ENCODE measurements at places on chromosomes 4 and X.

DNA sequence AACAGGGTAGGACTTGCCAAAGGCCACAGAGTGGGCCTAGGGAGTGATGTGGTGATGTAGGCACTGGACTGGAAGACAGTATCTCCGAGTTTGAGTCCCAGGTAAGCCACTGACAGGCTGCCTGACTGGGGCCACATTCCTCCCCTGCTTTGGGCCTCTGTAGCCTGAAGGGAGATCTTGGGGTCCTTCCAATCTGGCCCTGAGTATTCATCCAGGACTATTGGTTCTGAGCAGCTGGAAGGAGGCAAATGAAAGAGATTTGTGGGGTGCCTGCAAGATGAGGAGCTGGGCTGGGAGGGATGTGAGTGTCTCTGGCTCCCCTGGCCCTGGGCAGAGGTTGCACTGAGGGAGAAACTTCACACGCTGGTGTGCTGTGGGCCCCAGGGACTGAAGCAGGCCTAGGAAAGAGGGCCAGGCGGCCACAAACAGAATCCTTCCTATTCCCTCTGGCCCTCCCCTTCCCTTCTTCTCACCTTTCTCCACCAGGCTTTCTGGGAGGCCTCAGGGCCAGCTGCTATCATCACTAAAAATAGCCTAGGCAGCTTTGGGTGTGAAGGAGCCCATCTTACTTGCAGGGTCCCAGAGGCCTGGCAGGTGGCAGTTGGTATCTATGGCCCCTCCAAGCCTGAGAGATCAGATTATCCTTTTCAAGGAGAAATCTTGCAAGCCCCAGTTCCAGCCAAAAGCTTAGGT, 70.1 kb downstream of the PJA1 start:
- peak; percentile 56 for DNase-seq

- no peak for DNase-seq
Observed at GRCh38 chr4:41241919-41242318, 14.8 kb upstream of the UCHL1 start.

DNA sequence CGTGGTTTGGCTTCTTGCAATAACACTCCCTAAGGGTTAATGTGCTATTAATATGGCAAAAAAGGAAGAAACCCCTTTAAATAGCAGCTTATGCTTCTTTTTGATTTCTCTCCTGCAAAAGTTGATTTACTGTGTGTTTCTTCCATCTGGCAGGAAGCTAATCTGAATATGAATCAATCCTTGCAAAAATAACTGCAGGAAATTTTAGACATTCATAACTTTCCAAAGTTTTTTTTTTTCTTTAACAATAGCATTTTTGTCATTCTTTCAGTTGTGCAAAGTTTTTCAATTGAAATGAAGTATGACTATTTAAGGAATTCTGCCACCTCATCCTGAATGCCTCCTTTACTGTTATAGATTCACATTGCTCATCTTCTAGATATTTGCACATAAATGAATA, 115.6 kb downstream of the SPANXA1 start:
- DNase-seq, result peak; percentile 2

GRCh38 chrX:107626481-107626880, 1.8 kb upstream of the PRPS1 start:
- no peak for DNase-seq

DNA sequence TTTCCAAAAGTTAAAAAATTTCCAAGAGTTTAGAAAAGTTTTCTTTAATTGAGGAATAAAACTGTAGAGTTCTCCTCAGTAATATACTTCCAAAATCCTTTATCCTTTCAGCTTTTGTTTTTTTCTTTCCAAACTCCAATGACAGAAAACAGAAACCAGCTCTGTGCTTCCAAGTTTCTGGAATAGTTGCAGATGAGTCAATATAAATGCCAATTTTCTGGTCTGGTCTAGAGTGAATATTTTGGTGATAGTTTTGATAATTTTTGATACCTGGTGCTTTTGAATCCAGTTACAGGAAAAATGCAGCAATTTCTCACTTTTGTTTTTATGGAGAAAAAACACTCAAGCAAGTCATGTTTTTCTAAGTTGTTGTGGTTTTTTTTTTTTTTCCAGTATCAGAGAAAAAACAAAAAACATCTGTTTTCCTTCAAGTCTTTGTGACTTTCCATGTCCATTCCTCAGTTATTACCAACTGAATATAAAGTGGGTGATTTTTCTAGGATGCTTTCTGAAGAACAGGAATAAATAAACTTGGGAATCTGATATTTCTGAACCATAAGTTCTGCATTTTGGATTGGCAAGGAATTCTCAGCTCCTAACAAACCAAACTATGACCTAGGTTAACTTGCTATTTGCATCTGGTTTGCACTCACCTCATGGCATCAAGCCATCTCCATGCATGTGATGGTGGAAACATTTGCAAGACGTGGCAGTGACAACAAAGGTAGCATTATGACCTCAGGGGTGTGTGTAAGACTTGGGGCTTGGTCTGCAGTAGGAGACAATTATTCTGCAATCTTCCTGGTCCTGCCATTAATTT, 139.1 kb downstream of the VEGFC start:
- DNase-seq, result peak; percentile 61

DNA sequence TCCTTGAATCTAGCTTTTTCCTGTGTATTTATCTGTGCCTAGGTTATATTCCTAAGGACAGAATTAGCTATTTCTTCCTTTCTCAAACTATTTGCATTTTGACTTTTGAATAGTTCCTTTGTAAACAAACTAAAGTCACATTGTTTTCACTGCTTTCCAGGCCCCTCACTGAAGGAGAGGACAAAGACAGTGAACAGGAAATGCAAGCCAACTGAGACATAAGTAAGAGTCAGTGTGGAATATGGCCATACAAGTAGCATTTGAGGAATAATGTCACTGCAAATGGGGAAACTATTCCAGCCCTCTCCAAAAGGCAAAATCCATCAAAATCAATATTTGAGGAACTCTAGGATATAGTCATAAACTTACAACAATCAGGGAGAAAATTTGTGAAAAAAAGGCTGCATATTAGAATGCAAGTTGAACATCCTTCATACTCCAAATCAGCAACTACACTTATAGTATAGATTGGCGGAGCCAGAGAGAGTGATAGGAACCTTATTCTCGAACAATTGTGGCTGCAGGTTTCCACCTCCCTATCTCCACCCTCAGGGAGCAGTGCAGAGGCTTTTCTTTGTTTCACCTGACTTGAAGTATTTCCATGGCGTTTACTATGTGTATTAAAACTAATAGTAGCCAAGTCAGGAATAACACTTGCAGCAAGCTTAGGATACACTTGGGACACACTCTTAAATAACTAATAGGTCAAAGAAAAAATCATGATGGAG, 1110.4 kb upstream of the ADGRL3 start:
- DNase-seq, result no peak

- DNase-seq, result no peak
Observed at GRCh38 chr4:4320528-4320927, 30.5 kb downstream of the ZBTB49 start.

GRCh38 chr4:73051625-73052024, 17.9 kb downstream of the COX18 start:
- no peak for DNase-seq

DNA sequence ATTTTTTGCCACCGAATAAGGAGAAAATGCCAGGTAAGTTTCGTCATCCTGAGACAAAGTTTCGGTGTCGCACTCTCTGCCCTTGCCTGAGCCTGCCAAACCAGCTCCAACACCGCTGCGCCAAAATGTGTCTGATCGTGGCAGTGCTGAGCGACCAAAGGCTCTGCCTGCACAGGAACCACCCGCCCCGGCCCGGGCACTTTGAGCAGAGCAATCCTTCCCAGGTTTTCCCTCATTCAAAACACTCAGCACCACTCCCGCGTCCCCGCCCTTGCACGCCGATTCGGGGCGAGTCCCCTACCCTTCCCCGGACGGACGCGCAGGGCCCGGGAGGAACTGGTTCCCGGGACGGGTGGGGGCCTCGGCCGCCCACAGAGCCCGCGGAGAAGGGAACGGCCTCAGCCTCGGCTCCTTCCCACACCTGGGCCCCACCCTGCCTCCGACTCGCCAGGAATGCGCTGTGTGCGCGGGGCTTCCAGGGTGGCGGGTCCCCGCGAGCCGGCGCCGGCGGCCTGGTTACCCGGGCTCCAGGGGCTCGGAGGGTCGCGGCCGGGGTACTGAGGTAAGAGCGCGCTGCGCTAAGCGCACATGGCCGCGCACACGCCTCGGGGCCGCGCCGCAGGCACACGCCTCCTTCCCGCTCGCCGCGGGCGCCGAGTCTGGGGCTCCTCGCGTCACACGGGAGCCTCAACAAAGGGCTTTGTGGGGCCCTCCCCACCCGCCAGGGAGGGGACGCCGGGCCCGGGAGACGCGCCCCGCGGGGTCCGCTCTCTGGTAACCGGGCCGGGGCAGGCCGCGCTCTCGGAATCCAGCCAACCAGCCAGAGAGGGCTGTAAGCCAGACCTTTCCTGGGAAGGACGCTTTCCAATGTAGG, at the start of gene C4orf36:
TSS of gene C4orf36 (minus strand) at position 661 of the 874 bp plus-strand sequence. CDS start 902 bp downstream, outside the sequence.
- DNase-seq, result peak; percentile 72

DNA sequence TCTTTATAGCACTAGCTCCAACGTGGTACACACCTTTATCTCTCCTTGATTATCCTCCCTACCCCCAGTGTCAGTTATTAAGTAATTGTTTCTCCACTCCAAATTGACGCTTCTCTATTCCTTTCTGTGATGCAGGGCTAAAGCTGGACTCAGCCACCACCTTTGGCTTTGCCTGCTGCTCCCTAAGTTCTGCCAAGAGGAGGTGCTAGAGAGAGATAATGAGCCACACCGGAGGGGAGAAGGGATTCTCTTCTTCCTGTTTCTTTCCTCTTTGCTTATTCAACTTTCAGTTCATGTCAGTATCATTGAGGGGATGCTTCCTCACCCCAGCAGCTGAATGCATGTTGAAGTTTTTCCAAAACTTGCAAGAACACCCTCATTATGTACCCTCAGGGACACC, 176.5 kb downstream of the GBA3 start:
- no peak for DNase-seq

- DNase-seq, result peak; percentile 82
Observed at GRCh38 chr4:15427701-15428100, at the start of gene C1QTNF7. Gene C1QTNF7 (plus strand): TSS chr4:15428033. CDS start chr4:15435744, 7,711 bp downstream.

DNA sequence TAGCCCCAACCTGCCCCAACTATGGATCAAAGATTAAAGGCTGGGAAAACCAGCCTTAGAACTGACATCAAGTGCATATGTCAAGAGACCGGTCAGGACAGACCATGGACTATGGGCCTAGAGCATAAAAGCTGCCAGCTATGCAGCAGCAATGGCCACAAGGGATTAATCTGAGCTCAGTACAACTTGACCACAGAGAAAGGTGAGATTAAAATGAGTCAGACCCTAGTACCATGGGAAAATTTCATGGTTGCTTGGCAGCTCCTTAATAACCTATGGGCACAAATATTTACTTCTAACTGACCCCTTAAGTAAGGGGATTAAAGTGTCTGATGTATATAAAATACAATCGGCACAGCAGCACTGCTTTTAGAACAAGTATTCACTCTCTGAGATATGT, 54.4 kb downstream of the CBR4 start:
- DNase-seq, result no peak

GRCh38 chr4:133585323-133585722, 436.2 kb downstream of the PCDH10 start:
- no peak for DNase-seq

DNA sequence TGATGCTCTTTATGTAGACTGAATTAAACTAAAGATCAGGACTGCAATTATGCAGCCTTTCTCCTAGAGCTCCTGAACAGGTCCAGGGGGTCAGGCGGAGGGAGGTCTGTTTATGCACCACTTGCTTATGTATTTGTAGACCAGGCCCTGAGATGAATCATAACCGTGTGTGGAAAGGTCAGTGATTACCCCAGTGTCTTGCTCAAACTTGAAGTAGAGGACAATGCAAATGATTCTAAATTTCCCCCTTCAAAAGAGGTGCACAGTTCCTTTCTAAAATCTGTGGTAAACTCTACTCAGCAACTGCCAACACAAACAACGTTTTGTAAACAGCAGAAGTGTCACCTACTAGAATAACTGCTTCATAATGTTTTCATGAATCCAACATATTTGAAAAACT, 13.0 kb upstream of the TBC1D9 start:
- DNase-seq, result no peak

GRCh38 chrX:46381630-46382029, 163.6 kb downstream of the ZNF674 start:
- DNase-seq, result peak; percentile 5

GRCh38 chrX:150694738-150695410, 1.7 kb downstream of the MTMR1 start:
- peak; percentile 14 for DNase-seq

DNA sequence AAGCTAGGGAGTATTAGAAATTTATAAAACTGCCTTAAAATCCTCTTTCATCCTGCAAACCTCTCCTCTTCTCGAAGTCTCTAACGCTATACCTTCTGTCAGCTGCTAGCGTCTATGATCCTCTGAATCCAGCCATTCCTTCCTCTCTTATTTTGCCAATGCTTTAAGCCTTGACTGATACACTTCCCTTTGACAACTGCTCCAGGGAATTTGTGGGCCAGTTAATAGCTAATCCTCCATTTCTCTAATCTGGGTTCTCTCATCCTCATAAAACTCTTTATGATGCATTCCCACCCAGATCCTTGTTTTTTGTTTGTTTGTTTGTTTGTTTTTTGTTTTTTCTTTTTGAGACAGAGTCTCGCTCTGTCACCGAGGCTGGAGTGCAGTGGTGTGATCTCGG, 293.6 kb upstream of the PUDP start:
- no peak for DNase-seq

GRCh38 chr4:17811078-17811603, 362 bp downstream of the NCAPG start:
- DNase-seq, result peak; percentile 53

DNA sequence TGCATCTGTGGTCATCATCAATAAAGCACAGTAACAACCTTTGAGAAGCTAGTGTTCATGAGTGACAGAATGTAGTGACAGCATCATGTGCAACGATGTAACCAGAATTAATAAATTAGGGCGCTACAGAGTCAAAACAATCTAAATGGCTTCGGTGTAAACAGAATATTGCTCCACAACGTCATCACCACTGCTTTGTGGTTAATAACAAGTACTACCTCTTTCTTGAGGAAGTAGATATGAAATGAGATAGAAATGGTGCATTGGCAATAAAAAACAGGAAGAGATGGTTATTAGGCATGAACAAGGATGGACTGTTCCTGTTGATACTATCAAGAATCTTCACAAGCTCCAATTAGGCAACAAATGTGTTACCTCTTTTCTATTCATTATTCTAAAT, 8.7 kb upstream of the PDHA2 start:
- DNase-seq, result no peak

DNA sequence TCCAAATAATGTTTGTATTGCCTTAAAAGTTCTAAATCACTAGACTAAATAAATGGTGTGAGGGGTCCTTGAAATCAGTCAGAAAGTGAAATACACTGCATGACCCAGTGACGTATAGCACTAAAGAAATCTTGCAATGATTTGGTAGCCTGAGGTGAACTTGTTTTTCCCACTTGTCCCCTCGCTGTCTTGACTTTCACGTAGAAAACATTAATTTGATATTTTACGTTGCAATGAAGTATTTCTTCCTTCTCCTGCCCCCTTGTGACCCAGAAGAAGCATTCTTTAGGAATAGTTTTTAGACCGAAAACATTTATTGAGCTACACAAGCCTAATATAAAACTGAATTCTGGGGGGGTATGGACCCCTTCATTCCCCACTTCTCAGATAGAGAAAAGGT, 3.7 kb downstream of the KLB start:
- DNase-seq, result peak; percentile 1

- peak; percentile 26 for DNase-seq
Observed at GRCh38 chrX:120310861-120311726, at the start of gene TMEM255A. Gene TMEM255A (minus strand): TSS chrX:120311461. CDS start chrX:120311309, 152 bp downstream.

- no peak for DNase-seq
Observed at GRCh38 chrX:9555354-9555753, 90.5 kb downstream of the TBL1X start.
